Type B pancreatic cell (in vitro differentiated cells): ENCODE measurements at places on chromosomes 12 and 14. TPM values are rescaled to one million over a fixed set of nuclear protein-coding genes. Genes with fewer than 3 reads are reported as not detected.

Gene IAPP
- 10.0 and 10.4 TPM in 2 replicates for total RNA-seq

Gene KCNH3
- total RNA-seq = 0.72 and 1.8 TPM in 2 replicates

Gene TC2N
- total RNA-seq = 19.4 and 42.2 TPM in 2 replicates

DNA sequence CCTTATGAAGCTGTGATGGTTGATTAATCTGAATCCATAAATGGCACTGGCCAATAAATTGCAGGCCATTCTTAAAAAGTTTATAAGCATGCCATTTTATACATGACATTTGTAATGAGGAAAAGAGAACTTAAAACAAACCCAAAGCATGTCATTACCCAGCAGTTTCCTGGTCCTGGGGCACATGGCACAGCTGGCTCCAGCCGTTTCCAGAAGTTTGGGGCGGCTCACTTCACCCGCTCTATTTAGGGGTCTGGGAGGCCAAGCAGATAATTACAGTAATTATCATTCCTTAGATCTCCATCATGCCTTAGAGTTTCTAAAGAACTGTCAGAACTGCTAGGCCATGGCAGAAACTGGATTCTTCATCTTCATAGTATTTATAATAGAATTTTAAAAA lies 6.4 kb downstream of the ADGRD1 start:
- peaks cover 7% of the 10 kb centered on the region for H3K27me3 ChIP-seq
- DNase-seq = no peak
- H3K27ac ChIP-seq = no peak overlapping the region
- peaks cover 18% of the 10 kb centered on the region for H3K4me1 ChIP-seq

DNA sequence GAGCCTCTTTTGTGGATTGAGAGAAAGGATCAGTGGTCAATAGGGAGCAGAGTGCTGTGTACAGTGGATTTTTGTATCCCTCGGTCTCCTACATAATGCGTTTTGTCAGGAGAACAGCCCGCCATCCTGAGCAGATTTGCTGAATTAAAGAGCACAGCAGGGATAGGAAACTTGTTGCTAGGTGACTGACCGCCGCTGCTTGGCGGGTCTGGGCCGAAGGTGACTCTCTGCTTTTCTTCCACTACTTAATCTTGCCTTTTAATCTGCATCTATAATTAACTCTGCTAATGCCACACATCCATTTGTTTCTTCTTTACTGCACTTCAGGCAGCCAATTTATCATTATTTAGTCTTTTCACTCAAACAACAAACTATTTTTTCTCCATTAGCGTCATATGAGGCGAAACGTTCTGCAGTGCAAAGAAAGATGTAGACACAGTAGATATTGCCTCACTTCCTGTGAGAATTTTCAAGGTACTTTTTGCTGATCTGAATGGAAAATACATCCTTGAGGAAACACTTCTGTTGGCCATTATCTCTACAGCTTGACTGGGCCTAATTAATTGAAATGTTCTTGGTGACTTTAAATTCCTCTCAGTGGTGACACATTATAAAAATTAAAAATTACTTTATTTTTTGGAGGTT lies 108.0 kb downstream of the PPM1A start:
- peaks cover 10% of the 10 kb centered on the region for H3K27me3 ChIP-seq
- H3K4me1 ChIP-seq = peaks cover 11% of the 10 kb centered on the region
- H3K27ac ChIP-seq = peak overlapping the region; percentile 43
- H3K36me3 ChIP-seq = no peaks in the 10 kb centered on the region
- no peak for DNase-seq
